ENCODE measurements at places on chromosomes 16 and 17.

DNA sequence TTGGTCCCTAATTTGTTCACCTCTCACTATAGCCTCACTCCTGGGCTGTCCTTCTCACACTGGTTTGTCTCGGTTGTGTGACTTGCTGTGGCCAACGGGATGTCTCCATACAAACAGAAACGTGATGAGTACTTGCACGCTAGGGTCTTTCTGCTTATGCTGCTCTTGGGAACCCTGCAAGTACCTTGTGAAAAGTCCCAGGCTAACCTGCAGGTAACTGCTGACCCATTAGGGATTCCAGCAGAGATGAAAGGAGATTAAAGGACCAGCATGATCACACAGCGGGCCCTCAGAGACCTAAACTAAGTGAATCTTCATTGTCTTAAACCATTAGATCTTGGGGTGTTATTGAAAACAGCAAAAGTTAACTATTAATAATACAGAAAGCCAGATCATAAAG lies 562.8 kb upstream of the GOT2 start:
- no peak for DNase-seq

GRCh38 chr17:70072546-70073309 lies 2.3 kb upstream of the KCNJ16 start:
- no peak for DNase-seq

DNA sequence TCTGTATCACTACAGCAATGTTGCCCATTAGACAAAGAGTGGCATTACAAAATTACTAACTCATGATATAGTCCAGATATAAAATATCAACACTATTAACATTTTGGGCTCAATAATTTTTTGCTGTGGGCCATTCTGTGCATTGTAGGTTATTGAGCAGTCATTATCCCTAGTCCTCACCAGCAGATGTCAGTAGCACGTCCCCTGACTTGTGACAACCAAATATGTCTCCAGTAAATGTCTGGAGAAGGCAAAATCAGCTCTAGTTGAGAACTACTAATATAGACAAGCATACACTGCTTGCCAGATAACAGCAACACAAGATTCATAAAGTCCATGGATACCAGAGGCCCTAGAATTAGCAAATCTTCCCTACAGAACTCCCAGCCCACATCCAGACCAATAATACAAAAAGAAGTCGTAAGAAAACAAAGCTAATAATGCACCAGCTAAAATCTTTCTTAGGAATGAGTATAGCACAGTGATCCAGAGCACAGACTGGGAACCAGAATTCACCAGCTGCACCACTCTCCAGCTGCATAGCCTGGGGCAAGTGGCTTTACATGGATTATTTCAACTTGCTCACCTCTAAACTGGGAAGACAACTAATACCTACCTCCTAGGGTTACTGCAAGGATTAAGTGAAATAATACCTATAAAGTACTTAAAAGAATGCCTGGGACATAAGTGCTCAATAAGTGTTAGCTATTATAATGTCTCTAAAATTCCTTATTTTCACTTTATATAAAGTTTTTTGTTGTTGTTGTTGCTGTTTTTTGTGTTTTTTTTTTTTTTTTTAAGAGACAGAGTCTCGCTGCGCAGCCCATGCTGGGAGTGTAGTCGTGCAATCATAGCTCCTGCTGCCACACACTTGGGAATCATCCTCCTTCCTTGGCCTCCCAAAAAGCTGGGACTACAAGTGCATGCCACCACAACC lies 23.7 kb downstream of the HELZ start:
- no peak for DNase-seq

DNA sequence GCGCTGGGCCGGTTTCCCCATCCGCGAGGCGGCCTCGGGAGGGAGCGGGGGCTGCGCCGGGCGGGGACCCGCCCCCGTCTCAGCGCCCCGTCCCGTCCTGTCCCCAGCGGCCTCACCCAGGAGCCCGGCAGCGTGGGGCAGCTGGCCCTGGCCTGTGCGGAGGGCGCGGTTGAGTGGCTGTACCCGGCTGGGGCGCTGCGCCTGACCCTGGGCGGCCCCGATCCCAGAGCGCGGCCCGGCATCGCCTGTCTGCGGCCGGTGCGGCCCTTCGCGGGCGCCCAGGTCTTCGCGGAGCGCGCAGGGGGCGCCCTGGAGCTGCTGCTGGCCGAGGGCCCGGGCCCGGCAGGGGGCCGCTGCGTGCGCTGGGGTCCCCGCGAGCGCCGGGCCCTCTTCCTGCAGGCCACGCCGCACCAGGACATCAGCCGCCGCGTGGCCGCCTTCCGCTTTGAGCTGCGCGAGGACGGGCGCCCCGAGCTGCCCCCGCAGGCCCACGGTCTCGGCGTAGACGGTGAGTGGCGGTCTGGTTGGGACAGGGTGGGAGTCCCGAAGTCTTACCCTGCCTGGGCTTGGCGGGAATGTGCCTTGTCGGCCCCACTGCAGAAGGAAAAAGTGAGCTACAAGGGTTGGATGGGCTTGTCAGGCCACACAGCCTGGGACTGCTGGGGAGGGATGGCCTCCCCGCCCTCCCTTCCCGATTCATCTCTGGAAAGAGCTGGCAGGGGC lies 720 bp downstream of the METRN start:
- DNase-seq, result no peak

DNA sequence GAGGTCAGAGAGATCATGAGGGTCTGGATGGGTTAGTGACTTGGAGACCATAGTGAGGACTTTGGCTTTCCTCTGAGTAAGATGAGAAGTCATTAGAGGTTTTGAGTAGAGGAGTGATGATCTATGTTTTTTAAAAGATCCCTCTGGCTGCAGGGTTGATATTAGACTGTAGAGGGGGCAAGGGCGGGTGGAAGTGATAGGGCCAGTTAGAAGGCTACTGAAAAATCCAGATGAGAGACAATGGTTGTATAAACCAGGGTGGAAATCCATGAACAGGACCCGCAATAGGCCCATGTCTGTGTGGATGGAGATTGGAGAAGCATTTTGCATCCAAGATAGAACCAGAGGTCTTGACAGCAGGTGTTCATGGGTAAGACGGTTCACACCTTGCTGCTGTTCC lies 9.8 kb downstream of the ITGAL start:
- no peak for DNase-seq

DNA sequence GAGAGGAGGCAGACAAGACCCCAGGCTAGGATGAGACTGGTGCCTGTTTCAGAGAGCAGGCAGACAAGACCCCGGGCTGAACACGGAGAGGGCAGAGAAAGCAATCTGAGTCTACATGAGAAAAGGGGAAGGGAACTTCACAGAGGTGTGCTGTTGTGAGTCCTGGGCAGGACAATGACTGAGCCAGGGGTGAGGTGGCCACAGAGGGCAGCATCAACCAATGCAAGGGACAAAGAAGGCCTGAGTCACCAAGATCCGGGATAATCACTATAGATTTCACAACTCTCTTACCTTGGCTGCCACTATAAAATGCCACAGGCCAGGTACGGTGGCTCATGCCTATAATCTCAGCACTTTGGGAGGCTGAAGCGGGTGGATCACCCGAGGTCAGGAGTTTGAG lies 89.0 kb downstream of the SLC39A11 start:
- no peak for DNase-seq

- DNase-seq, result no peak
These were observed 383.0 kb downstream of the CPPED1 start for GRCh38 chr16:12420661-12421209.

GRCh38 chr17:81125573-81126081 lies 39.7 kb upstream of the PVALEF start:
- DNase-seq, result no peak

DNA sequence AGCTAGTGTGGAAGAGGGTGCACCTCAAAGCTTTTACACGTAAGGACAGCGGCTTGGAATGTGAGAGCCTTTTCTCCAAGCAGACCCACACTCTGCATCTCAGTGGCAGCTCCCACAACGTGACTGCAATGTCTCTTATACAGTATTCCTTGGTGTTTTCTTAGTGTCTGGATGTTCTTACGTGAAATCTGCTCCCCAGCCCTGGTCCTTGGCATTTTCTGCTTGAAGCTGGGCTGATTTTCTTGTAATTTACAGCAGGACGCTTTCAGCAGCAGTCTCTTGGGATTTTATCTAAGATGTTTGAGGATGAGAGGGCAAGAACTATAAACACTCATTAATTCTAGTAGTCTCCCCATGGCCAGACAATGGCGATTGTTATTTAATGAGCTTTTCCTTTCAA lies 12.1 kb upstream of the POLR3E start:
- no peak for DNase-seq

DNA sequence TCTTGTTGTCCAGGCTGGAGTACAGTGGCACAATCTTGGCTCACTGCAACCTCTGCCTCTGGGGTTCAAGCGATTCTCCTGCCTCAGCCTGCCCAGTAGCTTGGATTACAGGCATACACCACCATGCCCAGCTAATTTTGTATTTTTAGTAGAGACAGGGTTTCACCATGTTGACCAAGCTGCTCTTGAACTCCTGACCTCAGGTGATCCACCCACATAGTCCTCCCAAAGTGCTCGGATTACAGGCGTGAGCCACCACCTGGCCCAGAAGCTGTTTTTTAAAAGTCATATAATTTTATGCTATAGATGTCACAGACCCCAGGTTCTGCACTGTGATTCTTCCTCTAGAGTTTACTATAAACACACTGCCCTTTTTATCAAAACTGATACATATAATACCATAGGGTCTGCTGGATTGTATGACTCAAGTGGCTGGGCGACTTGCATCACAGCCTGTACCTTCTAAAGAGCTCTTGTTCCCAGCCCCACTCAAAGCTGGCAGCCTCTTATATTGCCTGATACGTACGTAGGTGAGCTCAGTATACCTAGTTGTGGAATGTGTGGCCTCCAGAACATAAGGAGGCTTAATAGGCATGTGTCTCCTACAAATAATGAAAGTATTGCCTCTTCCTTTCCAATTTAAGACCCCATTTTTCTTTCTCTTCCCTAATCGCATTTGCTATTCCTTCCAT lies 295.8 kb downstream of the ZFHX3 start:
- DNase-seq, result no peak

DNA sequence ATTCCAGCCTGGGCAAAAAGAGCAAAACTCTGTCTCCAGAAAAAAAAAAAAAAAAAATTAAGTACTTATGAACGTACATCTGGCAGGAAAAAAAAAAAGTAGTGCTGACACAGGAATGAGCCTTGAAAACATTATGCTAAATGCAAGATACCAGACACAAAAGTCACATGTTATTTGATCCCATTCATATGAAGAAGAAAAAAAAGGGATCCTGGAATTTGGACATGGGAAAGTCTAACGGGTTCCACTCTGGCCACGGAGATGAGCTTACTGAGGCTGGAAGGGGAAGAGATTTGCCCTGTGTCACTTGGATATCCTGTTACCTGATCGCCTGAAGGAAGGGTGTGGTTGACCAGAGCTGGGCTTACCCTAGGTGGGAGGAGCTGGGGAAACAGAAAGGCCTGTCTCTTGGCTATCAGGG lies 251.9 kb downstream of the PARN start:
- DNase-seq, result no peak

DNA sequence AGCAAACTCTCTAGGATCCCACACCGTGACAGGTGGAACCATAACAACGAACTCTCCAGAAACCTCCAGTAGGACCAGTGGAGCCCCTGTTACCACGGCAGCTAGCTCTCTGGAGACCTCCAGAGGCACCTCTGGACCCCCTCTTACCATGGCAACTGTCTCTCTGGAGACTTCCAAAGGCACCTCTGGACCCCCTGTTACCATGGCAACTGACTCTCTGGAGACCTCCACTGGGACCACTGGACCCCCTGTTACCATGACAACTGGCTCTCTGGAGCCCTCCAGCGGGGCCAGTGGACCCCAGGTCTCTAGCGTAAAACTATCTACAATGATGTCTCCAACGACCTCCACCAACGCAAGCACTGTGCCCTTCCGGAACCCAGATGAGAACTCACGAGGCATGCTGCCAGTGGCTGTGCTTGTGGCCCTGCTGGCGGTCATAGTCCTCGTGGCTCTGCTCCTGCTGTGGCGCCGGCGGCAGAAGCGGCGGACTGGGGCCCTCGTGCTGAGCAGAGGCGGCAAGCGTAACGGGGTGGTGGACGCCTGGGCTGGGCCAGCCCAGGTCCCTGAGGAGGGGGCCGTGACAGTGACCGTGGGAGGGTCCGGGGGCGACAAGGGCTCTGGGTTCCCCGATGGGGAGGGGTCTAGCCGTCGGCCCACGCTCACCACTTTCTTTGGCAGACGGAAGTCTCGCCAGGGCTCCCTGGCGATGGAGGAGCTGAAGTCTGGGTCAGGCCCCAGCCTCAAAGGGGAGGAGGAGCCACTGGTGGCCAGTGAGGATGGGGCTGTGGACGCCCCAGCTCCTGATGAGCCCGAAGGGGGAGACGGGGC lies 1.3 kb downstream of the SPN start:
- DNase-seq, result no peak

DNA sequence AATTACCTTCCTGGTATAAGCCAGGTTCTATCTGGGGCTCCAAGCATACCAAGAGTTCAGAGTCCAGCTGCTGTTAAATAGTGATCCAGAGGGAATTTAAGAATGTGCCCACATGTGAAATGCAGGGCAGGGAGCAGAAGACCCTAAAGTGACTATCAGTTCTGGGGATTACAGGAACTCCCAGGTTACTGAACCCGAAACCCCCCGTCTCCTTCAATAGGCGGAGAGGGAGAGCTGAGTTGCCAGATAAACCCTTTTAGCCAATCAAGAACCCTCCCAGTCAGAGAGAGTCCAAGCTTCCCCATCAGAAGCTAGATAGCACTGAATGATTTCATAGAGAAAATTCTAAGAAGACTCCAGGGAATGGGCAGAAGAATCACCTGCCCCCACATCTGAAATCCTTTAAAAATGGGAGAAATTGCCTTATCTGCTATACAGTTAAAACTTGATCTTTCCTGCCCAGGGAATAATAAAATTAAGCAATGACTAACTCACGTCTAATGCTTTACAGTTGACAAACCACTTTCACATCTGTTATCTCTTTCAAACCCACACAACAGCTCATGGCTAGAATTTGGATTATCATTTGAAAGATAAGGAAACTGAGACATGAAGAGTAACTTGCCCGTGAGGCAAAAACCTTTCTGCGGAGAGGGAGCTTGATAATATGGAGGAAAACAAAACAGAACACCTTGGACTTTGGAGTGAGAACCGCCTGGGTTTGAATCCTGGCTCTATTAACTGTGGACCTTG lies 10.2 kb downstream of the NOG start:
- DNase-seq, result no peak

DNA sequence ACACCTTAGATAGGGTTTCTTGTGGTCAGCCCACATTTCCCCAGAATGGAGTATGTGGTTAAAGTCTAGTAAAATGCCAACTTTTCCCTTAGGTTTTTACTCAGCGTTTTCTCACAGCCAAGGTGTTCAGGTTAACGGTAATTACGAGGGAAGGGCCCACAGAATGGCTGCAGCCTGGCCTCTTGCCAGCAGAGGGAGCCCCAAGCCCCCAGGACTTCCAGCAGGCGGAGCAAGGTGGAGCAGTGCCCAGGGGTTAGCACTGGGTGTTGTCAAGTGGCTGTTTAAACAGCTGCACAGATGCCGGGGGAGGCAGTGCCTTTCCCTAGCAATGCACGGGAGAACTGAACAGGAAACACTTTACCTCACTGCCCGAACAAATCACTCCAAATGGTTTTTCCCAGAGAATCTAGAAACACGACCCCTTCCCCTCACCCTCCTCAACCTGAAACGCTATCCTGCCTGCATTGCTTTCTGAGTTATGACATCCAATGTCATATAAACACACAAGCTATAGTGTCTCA lies 6.6 kb downstream of the PHB1 start:
- no peak for DNase-seq

All from esophagus squamous epithelium (tissue), 5 donors.